Fibroblast of the aortic adventitia (primary cell): ENCODE measurements at places on chromosomes 12 and 14.
A peak's percentile ranks its signal among the peaks of the same experiment; 100 is the strongest.

GRCh38 chr12:27331291-27331926, 1.2 kb upstream of the BMAL2 start:
- DNase-seq = peak; percentile 92

- DNase-seq = no peak
Measured at GRCh38 chr14:79465651-79466050, 745.7 kb downstream of the DIO2 start.

DNA sequence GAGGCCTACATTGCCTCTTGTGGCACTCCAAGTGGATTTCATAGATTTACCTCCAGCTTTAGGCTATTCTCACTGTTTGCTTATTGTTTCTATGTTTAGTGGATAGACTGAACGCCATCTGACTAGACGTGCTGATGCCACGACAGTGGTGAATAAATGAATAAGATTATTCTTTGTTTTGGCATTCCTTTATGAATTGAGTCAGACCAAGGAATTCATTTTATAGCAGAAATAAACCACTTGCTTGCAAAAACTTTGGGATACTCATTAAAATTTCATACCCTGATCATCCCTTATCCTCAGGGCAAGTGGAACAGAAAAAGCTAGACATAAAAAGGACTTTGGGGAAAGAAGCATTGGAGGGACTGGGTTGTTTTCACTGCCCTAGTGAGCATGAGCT, 71.7 kb upstream of the FERMT2 start:
- DNase-seq = no peak

- no peak for DNase-seq
Measured at GRCh38 chr14:26304056-26304455, 293.8 kb downstream of the NOVA1 start.

DNA sequence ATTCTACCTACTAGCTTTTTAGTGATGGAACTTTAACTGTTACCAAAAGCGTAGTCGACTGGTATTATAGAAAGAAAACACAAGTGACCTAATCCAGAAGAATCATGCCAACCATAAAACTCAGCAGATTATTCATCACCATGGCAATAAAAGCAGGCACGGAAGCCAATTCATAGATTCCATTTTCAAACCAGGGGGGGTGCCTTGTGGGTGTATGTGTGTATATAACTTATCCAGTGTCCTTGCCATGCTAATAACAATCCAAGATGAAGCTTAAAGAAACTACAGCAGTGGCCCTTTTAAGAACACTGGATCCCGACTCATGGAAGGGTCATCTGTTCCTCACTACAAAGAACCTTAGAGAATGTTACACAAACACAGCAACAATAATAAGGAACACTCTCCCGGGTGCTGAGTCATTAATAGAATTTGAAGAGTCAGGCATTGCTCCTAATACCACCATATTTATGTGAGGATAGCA, 61.0 kb downstream of the EPS8 start:
- DNase-seq = peak; percentile 80

GRCh38 chr12:122029620-122030423, 8.1 kb downstream of the BCL7A start:
- no peak for DNase-seq

- DNase-seq = no peak
Measured at GRCh38 chr12:47206450-47207339, 126.9 kb upstream of the AMIGO2 start.

DNA sequence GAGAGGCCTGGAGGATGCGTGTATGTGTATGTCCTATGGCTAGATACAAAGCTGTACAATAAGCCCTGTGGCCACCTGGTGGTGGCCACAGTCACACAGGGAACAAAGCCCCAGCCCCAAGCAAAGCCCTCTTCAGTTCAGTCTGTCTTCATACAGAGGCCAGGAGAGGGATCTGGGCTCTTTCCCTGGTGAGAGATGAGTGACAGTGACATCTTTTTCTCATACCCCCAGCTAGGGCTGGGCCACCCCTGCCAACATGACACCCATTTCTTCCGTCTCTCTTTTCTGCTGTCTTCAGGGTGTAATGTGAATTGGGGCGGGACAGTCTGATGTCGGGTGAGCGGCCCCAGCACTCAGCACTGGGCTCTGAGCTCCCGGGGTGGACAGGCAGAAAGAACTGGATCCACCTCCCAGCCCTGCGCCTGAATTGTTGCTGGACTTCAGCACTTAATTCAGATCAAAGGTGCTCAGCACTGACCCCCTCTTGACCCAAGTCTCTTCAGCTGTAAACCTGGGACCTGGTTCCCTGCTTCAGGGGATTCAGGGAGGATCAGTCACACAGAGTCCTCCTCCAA, 59.8 kb downstream of the SERPINA3 start:
- no peak for DNase-seq

DNA sequence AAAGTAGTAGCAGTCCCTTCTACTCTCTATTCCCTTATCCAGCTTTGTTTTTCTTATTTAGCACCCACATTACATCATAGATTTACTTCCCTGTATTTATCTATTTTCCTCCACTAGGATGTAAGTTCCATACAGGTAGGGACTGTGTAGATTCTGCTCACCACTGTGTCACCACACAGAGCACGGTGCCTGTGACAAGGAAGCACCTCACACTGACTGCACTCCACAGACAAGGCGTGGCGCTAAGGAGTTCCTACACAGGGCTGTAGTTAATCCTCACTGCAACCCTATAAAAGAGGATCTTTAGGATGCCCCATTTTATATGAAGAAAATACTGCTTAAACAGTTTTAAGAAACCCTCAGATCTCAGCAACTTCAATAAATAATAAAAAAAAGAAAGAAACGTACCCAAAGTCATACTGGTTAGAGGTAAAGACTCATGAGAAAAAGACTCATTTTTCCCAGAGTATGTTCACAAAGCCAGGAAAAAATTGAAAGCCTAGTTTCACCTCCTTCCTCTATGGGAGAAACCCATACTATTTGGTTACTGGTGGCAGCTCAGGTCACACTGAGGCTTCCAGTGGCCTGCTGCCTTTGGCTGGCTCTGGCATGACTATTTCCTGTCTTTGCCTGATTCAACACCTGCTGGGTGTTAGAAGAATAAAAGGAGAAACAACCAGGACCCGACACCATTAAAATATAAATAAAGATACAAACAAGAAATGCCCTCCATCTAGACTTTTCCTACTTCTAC, 36.9 kb downstream of the RAD9B start:
- DNase-seq = no peak

- peak; percentile 10 for DNase-seq
Measured at GRCh38 chr14:41404126-41404525, 202.6 kb upstream of the LRFN5 start.

GRCh38 chr12:34625116-34625515, 602.8 kb downstream of the ALG10 start:
- peak; percentile 3 for DNase-seq

- no peak for DNase-seq
Measured at GRCh38 chr12:77882709-77883108, 52.0 kb downstream of the NAV3 start.

DNA sequence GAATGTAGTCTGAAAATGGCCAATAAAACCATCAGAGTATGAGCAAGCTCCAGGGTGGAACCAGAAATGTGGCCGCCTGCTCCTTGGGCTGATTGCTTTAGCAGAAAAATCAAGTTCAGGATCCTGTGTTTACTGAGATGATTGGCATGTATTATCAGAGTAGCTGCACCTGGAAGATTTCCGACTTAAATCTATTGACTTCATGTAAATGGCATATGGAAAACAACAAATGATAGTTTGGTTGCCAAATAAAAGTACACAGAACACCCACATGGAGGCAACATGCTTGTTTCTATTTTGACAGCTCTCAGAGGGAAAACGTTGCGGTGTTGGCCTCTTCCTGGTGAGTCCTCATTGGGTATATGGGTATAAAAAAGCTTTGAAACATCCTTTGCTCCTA, 31.3 kb downstream of the SOCS2 start:
- no peak for DNase-seq

- peak; percentile 22 for DNase-seq
Measured at GRCh38 chr12:15527201-15528080, 205.1 kb downstream of the PTPRO start.

- no peak for DNase-seq
Measured at GRCh38 chr12:122943196-122943595, 23.1 kb downstream of the ABCB9 start.

DNA sequence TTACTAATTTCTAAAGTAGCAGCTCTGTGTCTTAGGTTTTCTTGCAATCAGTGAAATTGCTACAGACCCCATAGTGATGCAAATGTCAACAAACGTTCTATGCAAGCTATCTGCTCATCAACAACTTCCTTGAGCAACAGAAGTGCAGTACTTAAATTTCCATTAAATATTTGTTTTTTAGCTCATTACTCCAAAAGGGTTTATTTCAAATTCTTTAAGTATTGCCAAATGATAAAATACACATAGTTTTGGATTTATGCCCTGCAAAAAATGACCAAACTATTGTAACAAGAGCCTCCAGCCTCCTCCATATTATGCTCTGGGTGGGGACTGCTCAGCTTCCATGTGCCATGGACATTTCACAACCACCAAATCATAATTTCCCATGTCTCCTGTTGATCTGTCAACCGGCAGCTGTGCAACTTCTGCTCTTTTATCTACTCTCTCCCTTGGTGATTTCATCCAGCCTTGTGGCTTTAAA, 4.4 kb downstream of the BDKRB1 start:
- DNase-seq = peak; percentile 93

GRCh38 chr12:16435875-16436554, 88.6 kb downstream of the MGST1 start:
- DNase-seq = no peak

DNA sequence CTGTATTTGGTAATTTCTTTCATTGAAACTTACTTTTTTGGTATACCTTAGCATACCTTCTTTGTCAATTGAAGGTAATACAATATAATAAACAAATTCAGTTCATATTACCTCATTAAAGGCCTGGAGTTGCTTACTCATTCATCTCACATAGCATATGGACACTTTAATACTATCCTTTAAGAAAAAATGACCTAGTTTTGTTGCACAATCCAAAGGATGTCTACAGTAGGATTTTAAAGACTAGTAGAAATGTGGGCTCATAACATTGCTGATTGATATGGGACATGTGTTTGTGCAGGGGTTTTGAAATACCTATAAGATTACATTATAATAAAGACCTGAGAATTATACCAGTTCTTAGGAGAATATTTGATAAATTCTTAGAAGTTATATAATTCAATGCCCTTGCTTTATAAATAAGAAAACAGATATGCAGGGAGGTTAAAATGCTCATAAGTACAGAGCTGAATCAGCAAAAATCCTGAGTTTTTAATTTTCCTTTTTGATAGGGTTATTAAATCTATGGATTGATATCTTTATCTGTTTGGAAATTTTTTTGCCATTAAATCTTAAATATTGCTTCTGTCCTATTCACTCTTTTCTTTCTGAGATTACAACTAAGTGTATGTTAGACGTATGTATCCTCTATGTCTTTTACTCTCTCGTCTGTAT, 352.1 kb downstream of the ATP23 start:
- DNase-seq = no peak

- DNase-seq = peak; percentile 64
Measured at GRCh38 chr12:18932715-18933114, 194.8 kb downstream of the CAPZA3 start.

- DNase-seq = no peak
Measured at GRCh38 chr14:62952226-62952625, 93.0 kb downstream of the KCNH5 start.

DNA sequence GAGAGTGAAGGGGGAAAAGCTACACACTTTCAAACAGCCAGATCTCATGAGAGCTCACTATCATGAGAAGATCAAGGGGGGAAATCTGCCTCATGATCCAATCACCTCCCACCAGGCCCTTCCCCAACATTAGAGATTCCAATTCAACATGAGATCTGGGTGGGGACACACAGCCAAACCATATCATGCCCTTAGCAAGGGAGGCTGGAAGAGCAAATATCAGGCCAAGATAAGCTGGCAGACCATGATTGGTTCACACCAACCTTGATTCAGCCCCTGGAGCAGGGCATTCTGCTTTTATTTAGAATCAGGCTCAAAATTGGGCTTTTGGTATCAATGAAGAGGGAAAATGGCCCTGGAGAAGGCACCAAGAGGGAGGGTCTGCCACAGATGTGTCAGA, 137.4 kb downstream of the PRKCH start:
- no peak for DNase-seq

GRCh38 chr14:103943673-103944072, 1.3 kb upstream of the RD3L start:
- DNase-seq = no peak

DNA sequence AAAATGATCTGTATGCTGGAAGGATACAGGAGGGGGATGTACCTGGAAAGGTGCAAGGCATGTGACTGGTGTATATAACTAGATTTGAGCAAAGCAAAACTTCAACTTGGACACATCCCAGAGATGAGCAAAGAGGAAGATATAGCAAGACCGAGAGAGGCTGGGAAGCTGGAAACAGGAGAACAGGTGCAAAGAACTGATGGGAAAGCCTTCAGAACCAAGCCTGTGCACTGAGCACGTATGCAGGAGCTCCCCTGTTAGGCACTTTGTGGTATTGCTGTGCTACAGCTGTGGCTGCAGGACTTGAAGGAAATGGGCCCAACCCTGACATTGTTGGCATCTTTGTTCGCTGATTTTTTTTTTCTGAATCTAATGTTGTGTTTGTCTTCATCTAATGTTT, 120.7 kb upstream of the PWP1 start:
- DNase-seq = peak; percentile 39

DNA sequence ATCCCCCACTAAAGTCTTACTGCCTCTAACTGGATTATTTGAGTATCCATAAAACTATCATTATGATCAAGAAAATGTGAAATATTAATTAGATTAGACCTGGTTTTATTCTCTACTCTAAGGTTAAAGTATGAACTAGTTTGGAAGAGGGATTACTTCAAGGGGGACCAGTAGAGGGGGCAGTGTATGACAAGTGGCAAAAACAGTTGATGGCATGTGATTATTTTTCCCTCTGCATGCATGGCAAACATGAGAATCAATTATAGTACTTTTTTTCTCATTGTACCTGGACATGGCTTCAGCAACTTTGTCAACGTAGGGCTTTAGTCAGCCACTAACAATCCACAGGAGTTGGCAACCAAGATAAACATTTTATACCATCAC, 145.0 kb upstream of the SLC38A2 start:
- DNase-seq = no peak

DNA sequence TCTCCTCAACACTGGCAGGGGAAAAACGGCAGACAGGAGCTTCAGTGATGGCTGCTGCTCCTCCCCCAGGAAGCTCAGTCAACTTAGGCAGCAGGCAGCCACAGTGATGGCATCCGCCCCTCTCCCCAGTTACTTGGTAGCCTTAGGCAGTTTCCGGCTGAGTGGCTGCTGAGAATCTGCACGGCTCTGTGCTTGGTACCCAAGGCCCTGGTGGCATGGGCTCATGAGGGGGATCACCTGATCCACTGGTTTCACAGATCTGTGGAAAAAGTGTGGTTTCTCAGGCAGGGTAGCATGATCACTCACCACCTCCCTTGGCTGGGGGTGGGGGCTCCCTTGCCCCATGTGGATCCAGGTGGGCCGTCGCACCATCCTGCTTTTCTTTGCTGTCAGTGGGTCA, 244.6 kb upstream of the MDGA2 start:
- no peak for DNase-seq
